ENCODE measurements at places on chromosomes 3 and 15.
A peak's percentile ranks its signal among the peaks of the same experiment; 100 is the strongest.

DNA sequence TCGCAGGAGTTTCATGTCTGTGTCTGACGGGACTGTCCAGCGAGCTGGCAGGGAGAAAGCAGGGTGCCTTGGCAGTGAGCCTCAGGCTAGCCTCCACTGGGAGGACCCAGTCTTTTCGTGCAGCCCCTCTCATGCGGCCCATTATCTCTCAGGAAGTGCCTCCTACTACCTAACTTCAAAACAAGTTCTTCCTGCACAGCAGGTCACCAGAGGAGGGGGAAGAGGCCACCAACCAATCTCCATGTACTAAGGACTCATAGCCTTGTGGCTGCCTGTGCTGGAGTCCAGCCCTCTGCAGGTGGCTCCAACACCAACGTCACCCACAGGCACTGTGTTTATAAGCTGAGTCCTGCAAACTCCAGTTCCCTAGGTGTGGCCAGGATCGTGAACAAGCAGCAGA, 4.8 kb downstream of the VIPR1 start:
- no peak for DNase-seq

DNA sequence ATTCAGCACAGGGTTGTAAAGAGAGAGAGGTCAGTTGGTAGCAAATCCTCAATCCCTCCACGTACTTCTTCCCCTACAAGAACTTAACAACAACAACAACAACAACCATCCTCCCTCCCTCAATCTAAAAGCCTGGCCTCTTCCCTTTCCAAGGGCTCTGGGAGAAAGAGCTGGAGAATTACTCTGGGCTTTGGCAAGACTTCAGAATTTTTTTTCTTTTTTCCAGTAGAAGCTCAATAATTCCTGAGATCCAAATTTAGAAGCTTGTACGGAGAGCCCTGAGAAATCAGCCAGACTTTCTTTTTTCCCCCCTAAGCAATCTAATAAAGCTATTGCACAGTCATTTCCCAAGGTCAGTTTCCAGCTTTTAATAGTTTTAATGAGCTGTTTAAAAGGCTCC, 95.8 kb upstream of the CACNA2D3 start:
- DNase-seq, result no peak

DNA sequence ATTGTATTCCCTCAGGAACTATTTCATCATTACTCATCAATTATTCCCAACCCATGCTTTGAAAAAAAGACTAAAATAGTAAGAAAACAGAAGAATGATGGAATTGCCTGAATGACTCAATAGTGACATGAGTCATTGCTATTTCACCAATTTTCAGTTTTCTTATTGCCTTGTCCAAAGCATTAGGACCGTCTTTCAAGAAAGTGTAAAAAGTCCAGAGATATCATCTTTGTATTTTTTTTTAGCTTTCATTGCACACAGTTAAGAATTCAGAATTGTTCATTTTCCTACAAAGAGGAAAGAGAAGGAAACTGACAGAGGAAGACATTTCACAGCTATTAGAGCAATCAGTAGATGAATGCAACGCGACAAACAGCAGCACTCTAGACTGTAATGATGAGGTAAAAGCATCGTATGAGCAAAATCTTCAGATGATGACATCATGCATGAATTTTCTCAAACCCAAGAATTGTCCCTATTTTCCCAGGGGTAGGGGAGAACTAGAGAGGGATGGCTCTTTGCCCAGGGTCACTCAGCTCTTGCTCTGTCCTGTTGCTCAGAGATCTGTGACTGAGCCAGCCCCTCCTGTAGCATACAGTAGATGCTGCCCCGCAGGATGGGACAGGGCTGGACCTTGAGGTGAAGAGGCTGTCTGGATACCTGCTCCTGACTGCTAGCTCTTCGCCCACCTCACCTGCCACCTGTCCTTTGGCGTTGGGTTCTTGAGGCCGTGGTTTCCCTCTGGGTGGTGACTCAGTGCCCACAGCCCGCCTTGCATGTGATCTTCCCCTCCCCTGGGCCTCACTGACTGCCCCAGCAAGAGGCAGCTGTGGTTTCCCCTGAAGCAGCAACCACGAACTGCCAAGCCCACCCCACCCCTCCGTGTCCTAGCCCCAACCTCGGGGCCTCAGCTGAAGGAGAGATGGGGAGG, 84.8 kb downstream of the PPCDC start:
- DNase-seq, result no peak

DNA sequence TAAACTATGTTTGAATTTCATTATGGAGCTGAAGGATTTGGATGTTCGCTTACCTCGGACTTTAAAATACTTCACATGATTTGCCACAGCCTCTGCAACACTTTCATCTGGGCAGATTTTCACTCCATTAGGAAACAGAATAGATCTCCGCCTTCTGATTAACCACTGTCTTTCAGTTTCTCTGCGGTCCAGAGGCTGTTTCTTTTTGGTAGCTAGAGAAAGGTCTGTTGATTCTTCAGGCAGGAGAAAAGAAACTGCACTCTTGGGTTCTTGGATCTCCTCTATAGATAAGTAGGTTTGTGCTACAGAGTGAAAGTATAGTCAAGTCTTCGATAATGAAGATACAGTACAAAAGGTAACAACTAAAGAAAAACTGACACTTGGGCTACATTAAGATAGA, 844 bp downstream of the IMPG2 start:
- DNase-seq, result no peak

DNA sequence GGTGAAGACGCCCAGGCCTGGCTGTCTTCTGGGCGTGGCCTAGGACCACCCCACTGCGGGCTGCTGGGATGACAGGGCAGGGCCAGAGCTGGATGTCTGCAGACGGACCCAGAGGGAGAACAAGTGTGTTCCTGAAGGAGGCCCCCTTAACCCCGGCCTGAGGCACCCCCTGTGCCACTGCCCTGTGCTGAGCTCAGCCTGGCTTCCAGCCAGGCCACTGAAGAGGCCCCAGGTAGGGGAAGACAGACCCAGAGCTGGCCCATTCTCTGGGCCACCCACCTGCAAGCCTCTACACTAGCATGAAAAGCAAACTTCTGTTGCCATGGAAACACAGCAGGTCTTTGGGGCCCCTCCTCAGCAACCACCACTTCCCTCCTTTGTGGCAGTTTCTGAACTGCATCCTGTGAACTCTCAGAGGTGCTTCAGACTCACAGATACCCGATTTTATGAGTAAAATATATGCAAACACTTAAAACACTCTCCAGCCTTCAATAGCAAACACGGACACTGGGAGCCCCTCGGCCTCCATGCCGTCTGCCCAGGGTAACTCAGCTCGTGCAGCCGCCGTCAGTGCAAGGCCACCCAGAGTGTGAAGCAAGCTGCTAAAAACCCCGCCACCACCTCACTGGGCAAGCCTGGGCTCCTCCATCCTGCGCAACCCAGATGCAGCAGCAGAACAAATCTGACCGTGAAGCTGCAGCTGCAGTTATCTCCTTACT, 42.5 kb downstream of the CMTM6 start:
- no peak for DNase-seq

DNA sequence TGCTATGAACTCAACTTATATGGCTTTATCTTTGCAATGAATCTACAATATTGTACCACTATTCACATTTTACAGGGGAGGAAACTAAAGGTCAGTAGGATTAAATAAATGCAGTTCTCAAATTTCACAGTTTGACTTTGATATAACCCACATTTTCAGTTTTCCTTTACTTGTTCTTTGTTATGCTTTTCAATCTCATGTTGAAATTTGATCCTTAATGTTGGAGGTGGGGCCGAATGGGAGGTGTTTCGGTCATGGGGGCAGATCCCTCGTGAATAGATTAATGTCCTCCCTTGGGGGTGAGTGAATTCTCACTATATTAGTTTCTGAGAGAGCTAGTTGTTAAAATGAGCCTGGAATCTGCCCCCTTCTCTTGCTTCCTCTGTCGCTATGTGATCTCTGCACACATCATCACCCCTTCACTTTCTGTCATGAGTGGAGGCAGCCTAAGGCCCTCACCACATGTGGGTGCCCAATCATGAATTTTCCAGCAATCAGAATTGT, 44.7 kb downstream of the CD200 start:
- no peak for DNase-seq

GRCh38 chr3:71515636-71516365, 67.7 kb downstream of the FOXP1 start:
- no peak for DNase-seq

DNA sequence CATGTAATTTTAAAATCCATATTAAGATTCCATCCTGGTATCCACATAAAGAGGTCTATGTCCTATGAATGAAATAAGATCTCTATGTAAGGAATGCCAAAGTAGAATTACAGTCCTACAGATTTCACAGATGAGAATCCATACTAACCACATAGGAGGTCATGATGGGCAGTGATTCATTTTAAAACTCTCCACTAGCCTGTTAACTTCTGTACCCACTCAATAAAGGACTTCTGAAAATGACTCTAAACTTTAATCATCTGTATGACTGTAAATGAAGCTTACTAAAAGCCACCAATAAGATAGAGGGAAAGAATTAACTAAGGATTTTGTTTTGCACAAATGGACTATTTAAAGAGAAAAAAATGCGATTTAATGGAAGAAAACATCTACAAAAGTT, 28.7 kb downstream of the MORC1 start:
- no peak for DNase-seq

DNA sequence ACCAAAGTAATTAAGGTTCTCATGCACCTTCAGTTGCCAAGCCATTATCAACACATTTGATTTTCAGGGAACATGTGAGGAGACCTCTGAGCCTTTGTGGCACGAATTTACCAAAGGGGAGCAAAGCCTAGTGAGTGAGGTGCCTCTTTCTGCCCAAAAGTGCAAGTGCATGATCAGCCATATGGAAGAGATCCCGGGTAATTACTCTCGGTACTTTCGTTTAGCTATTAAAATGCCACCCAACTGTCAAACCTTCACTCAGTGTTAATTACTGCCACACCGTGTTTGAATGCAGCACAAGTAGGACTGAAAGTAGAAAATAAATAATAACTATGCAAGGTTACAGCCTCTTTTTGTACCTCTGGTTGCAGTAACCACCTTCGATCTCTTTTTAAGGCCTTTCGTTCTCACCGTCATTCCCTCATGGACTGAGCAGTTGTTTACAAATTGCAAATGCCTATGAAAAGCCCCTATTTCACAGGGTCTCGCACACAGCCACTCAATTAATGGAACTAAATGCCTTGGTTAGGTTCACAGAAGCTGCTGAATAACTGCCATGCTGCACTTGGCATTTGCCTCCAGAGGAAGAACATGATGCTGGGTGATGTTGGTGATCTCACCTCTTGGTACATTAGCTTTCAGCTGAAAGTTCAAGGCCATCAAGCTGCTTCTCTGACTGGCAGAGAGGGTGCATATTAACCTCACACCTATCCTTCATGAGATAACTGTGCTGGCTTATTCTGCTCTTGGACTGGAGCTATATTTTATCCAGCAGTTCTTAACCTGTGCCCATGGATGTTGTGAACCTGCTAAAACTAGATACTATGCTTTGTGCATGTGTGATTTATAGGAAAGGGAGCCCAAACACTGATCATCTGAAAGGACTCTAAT, 69.9 kb downstream of the TNIK start:
- DNase-seq, result no peak

DNA sequence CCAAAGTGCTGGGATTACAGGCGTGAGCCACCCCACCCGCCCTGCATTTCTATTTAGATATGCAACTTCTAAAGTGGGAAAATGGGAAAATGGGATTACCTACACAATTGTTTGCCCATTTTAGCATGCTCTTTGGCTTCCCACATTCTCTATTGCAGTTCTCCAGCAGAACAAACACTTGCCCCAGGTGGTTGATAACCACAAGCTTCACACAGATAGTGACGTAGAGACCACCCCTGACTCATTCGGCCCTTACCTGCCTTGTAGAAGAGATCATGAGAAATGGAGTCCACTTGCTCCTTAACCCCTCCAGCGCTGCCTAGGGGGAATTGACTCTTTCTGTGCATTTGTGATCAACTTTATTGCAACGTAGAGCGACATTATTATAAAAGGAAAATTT, 83.2 kb upstream of the RAP2B start:
- DNase-seq, result no peak

DNA sequence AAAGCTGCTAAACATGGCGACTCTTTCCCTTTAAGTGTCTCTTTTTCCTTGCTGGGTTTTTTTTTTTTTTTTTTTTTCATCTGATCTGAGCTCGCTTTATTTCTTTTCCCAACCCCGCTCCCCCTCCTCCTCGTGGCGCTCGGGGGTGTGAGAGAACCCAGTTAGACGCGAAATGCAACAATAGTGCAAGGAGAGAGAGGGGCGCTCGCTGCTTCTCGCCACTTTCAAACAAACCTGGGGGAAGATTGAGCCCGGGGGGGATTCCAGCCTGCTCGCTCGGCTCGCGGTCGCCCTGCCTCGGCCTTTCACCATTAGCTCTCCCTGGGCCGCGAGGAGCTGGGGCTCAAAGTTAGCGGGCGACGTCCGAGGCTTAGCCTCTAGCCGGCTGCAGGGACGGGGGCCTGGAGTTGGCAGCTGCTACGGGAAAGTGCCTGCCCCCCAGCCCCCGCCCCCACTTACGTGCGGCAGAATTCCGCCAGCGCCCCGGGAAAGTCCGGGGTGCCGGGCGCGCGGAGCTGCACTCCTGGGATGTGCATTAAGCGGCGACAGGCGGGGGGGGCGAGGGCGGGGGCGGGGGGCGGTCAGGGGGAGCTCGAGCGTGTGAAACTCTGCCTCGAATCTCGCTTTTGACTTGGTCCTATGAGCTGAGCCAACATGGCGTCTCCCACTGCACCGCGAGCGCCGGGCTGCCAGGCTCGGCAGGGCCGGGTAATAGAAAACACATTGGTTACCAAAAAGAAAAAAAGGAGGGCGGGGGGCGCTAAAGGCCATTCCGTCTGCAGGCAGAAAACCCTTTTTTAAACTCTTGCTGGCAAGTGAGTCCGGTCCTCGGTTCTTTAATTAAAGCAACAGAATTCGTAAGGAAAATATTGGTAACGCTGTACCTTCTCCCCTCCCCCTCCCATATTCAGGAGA, 10.4 kb downstream of the NR2F2 start:
- DNase-seq, result peak; percentile 73

DNA sequence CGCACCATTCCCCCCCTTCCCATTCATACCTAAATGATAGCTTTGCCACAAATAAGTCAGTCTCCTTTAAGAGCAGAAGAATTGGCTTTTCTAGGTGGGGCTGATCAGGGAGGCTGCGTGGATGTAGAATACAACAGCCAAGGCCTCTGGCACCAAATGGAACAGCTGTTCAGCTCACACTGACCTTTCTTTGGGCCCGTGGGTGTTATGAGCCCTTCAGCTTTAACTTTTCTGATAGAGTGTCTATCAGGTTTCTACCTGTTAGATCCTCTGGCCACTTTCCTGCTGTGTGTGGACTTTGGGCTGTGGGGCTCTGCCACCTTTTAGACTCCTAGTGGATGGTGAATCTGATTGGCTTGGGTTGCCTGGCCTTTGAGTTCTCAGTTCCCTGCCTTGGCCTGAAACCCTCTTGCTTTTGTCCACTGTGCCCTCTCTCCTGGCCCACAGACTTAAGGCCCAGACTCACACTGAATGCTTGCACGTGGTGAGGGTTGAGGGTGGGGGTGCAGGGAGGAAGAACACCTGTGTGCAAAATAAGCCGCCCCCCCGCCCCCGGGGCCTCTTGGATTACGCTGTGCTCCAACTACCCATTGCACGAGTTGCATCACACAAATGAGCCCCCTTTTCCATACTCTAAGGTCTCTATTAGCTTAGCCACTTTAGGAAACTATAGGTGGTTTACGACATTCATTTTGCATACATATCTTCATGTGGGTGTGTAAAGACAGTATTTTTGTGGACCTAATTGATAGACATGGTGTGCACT, 1.3 kb upstream of the RFX7 start:
- DNase-seq, result no peak

GRCh38 chr3:117282566-117282965, 573.0 kb downstream of the TUSC7 start:
- no peak for DNase-seq

GRCh38 chr3:40779039-40779438, 254.3 kb downstream of the ZNF621 start:
- no peak for DNase-seq
